ENCODE measurements at places on chromosomes 11 and 22. TPM values are rescaled to one million over a fixed set of nuclear protein-coding genes. Genes with fewer than 3 reads are reported as not detected.

- no peaks in the 10 kb centered on the region for H3K4me1 ChIP-seq
- peaks cover 81% of the 10 kb centered on the region for H3K36me3 ChIP-seq
- no peaks in the 10 kb centered on the region for H3K27me3 ChIP-seq
- no peak for DNase-seq
Observed at GRCh38 chr11:104946907-104947306, 21.5 kb downstream of the CASP4 start.

DNA sequence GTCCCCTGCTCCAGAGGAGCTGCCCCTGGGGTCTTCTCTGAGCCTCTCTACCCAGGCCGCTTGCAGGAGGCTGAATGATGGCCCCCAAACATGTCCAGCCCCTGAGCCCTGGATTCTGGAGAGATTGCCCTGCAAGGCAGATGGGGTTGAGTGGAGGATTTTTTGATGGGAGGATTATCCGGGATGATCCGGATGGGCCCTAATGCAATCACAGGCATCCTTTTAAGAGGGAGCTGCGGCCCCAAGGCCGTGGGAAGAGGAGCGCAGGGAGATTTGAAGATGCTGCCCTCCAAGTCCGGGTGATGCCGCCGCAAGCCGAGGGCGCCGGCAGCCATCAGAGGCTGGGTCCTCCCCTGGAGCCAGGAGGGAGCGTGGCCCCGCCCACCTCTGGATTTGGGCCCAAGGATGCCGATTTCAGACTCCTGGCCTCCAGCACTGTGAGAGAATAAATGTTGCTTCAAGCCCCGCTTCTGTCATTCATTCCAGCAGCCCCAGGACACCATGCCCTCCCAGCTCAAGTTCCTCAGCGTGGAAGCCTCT is 66.0 kb downstream of the WNT7B start:
- H3K27ac ChIP-seq = no peak overlapping the region
- H3K4me3 ChIP-seq = no peak overlapping the region
- H3K4me1 ChIP-seq = peaks cover 24% of the 10 kb centered on the region
- H3K36me3 ChIP-seq = no peaks in the 10 kb centered on the region
- DNase-seq = no peak
- H3K27me3 ChIP-seq = peaks cover 10% of the 10 kb centered on the region

GRCh38 chr22:49052023-49052538 is 775.6 kb downstream of the BRD1 start:
- no peaks in the 10 kb centered on the region for H3K36me3 ChIP-seq
- H3K27ac ChIP-seq = no peak overlapping the region
- no peaks in the 10 kb centered on the region for H3K4me1 ChIP-seq
- DNase-seq = no peak
- peaks cover 18% of the 10 kb centered on the region for H3K27me3 ChIP-seq
- peak overlapping the region; percentile 35 for H3K4me3 ChIP-seq

GRCh38 chr11:102703826-102704493 is 1.6 kb downstream of the MMP27 start:
- no peak overlapping the region for H3K27ac ChIP-seq
- peak overlapping the region; percentile 37 for H3K4me3 ChIP-seq
- H3K36me3 ChIP-seq = no peaks in the 10 kb centered on the region
- H3K27me3 ChIP-seq = no peaks in the 10 kb centered on the region
- DNase-seq = no peak
- H3K4me1 ChIP-seq = peaks cover 5% of the 10 kb centered on the region

DNA sequence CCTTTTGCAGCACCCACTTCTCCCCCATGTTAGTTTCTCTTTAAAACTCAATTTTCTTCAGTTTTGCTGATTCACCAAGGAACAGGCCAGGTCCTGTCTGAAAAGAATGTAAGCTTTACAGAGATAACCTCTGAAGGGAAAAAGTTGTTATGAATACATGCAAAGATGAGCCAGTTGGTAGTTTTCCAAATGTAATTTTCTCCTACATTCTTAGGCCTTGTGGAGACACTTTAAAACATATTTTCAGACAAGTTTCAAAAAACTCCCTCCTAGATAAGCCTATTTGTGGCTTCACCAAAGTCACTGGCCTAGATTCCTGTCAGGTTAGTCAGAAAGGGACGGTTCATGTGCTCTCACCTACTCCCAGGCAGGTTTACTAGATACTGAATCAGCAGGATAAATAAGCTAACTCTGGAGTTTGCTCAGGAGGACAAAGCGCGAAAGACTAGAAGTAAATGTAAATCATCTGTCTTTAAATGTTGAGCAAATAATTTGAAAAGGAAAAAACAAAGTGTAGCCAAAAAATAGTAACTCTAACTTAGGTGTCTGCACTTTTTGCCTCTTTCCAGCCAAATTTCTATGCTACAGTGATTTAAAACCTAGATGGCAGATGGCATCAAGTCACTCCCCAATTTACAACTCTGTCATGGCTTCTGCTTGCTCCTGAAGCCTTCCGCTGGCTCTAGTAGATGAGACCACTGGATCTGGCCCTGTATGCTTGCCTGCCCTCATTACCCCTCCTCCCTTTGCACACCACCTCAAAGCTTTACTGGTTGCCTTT is 4.9 kb upstream of the ATP6V1E1 start:
- H3K4me1 ChIP-seq = peaks cover 35% of the 10 kb centered on the region
- no peak overlapping the region for H3K4me3 ChIP-seq
- H3K27me3 ChIP-seq = no peaks in the 10 kb centered on the region
- H3K27ac ChIP-seq = peak overlapping the region; percentile 88
- no peaks in the 10 kb centered on the region for H3K36me3 ChIP-seq

GRCh38 chr11:40432358-40432757 is 1027.1 kb downstream of the LRRC4C start:
- H3K36me3 ChIP-seq = no peaks in the 10 kb centered on the region
- no peak overlapping the region for H3K4me3 ChIP-seq
- no peak overlapping the region for H3K27ac ChIP-seq
- H3K27me3 ChIP-seq = no peaks in the 10 kb centered on the region

- no peak overlapping the region for H3K4me3 ChIP-seq
- no peaks in the 10 kb centered on the region for H3K27me3 ChIP-seq
- H3K4me1 ChIP-seq = peaks cover 7% of the 10 kb centered on the region
- no peak for DNase-seq
Observed at GRCh38 chr11:80916173-80916798, 1475.5 kb upstream of the TENM4 start.

- H3K4me1 ChIP-seq = no peaks in the 10 kb centered on the region
- H3K36me3 ChIP-seq = no peaks in the 10 kb centered on the region
- H3K27me3 ChIP-seq = no peaks in the 10 kb centered on the region
Observed at GRCh38 chr11:82671451-82671850, 62.2 kb downstream of the FAM181B start.

- no peak overlapping the region for H3K27ac ChIP-seq
- H3K4me1 ChIP-seq = no peaks in the 10 kb centered on the region
- DNase-seq = no peak
Observed at GRCh38 chr11:132772703-132773545, 759.4 kb downstream of the OPCML start.

GRCh38 chr11:110077831-110078325 is 15.3 kb upstream of the ZC3H12C start:
- DNase-seq = no peak
- no peak overlapping the region for H3K4me3 ChIP-seq
- peaks cover 34% of the 10 kb centered on the region for H3K4me1 ChIP-seq
- no peaks in the 10 kb centered on the region for H3K27me3 ChIP-seq

GRCh38 chr22:20156611-20157429 is 6.0 kb upstream of the CCDC188 start:
- H3K36me3 ChIP-seq = no peaks in the 10 kb centered on the region
- H3K4me1 ChIP-seq = peaks cover 12% of the 10 kb centered on the region
- H3K27ac ChIP-seq = no peak overlapping the region
- peak; percentile 93 for DNase-seq
- H3K4me3 ChIP-seq = no peak overlapping the region

DNA sequence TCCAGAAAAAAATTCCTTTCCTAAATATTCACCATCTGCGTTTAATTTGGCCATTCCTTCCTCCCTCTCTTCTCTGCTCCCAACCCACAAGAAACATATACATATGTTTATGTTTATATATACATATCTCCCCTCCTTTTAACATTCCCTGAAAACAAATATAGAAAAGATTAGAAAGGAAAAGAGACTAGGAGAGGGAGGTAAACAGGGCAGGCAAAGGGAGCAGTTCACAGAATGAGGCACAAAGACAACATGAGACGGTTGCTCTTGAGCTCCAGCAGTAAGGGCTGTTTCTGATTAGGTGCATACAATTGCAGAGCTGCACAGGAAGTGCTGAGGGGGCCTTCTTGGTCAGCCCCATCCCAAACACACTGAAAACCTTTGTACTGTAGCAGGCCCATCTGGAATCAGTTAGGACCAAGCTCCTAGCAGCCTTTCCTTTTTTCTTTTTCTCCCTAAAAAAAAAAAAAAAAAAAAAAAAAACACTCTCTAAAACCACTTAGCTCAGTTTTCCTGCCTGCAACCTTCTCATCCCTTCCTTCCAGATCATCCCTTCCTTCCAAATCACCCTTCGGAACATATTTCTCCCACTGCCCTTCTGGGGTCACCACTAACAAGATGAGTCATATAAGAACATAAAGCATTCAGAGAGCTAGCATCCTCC is 57.0 kb downstream of the RBFOX2 start:
- DNase-seq = no peak
- peaks cover 45% of the 10 kb centered on the region for H3K4me1 ChIP-seq
- no peaks in the 10 kb centered on the region for H3K36me3 ChIP-seq
- H3K4me3 ChIP-seq = no peak overlapping the region

DNA sequence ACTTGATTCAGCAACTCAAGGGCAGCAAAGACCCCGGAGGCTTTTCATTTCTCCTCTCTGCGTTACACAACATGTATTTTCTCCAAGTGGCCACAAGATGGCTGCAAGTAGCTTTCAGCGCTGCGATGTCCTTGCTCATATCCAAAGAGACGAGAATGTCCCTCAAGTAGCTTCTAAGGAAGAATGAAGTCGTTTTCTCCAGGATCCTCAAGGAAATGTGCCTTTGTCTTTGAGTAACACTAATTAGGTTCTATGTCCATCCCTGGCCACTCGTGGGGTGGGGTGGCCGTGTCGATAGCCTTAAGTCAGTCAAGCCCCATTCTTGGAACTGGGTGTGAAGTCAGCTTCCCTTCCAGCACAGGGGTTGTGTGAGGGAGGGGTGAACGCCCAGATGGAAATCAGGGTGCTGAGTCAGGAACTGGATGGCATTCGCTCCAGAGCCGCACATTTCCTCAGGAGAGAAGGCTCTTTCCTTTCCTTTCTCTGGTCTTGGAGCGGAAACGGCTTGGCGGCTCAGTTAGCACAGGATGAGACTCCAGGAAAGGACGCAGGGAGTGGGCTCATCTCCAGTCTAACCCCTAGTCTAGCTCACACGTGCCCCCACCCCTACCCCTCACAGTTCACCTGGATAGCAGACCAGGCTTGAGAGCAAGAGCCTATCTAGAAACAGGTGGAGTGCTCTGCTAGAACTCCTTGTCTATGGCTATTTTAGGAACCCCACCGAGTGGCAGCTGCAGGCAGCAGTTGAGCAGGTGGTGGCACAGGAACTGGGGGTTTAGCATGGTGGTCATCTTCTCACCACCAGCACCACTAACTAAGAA is 44.3 kb downstream of the NNMT start:
- peak overlapping the region; percentile 35 for H3K4me3 ChIP-seq
- H3K4me1 ChIP-seq = peaks cover 11% of the 10 kb centered on the region
- DNase-seq = peak; percentile 77

- H3K4me3 ChIP-seq = no peak overlapping the region
- H3K27ac ChIP-seq = no peak overlapping the region
- peaks cover 30% of the 10 kb centered on the region for H3K4me1 ChIP-seq
Observed at GRCh38 chr11:9136741-9137140, 45.3 kb upstream of the SCUBE2 start.

GRCh38 chr22:36546932-36547331 is 18.0 kb upstream of the EIF3D start:
- no peaks in the 10 kb centered on the region for H3K36me3 ChIP-seq
- H3K27ac ChIP-seq = no peak overlapping the region
- H3K4me3 ChIP-seq = no peak overlapping the region
- peaks cover 4% of the 10 kb centered on the region for H3K4me1 ChIP-seq

GRCh38 chr22:18965526-18966421 is 29.7 kb upstream of the PRODH start:
- peaks cover 16% of the 10 kb centered on the region for H3K27me3 ChIP-seq
- H3K4me1 ChIP-seq = peaks cover 6% of the 10 kb centered on the region
- H3K4me3 ChIP-seq = no peak overlapping the region
- no peak overlapping the region for H3K27ac ChIP-seq

GRCh38 chr11:17992916-17993315 is 19.9 kb downstream of the SERGEF start:
- no peak overlapping the region for H3K27ac ChIP-seq
- peaks cover 12% of the 10 kb centered on the region for H3K4me1 ChIP-seq
- H3K27me3 ChIP-seq = no peaks in the 10 kb centered on the region
- H3K4me3 ChIP-seq = no peak overlapping the region
- H3K36me3 ChIP-seq = peaks cover 25% of the 10 kb centered on the region
- no peak for DNase-seq

DNA sequence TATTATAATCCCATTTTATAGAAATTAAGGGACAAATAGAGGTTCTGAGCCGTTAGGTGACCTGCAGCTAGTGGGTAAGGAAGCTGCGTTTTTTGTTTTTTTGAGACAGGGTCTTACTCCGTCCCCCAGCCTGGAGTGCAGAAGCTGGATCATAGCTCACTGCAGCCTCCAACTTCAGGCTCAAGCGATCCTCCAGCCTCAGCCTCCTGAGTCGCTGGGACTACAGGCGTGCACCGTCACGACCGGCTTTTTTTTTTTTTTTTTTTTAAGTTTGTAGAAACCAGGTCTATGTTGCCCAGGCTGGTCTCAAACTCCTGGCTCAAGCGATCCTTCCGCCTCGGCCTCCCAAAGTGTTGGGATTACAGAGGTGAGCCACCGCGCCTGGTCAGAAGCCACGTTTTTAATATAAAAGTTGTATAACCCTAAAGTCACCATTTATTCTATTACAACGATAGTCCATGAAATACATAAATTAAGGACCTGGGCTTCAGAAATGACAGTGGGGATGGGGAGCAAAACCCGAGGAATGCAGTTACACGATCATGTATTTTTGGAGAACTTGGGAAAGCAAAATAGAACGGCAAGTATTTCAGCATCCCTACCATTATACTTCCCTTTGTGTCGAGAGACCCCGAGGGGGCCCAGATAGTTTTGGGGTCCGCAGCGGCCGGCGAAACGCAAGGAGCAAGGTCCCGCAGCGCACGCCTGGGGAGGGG is 638 bp downstream of the SAAL1 start:
- peak overlapping the region; percentile 87 for H3K4me3 ChIP-seq
- H3K4me1 ChIP-seq = peaks cover 19% of the 10 kb centered on the region
- no peak for DNase-seq
- peaks cover 17% of the 10 kb centered on the region for H3K36me3 ChIP-seq
- H3K27me3 ChIP-seq = peaks cover 3% of the 10 kb centered on the region
- H3K27ac ChIP-seq = no peak overlapping the region

- no peak overlapping the region for H3K27ac ChIP-seq
- DNase-seq = no peak
- peaks cover 11% of the 10 kb centered on the region for H3K4me1 ChIP-seq
- no peaks in the 10 kb centered on the region for H3K36me3 ChIP-seq
- H3K27me3 ChIP-seq = no peaks in the 10 kb centered on the region
Observed at GRCh38 chr11:73988227-73988626, 5.6 kb upstream of the UCP2 start.

Gene NAV2
- 9.1 TPM for total RNA-seq

Gene MS4A15
- total RNA-seq = not detected

Gene KCNK4
- not detected for total RNA-seq

Gene BATF2
- not detected for total RNA-seq

Gene PKNOX2
- total RNA-seq = 4.5 TPM

Gene POU2F3
- total RNA-seq = 219 TPM

Gene GVQW3
- total RNA-seq = 0.72 TPM

All from suprapubic skin (tissue), 4 donors.